Activated naive CD8-positive, alpha-beta T cell treated with anti-CD3 and anti-CD28 coated beads, Interleukin-2, amount 50 U/mL, for 16 hours (primary cell): ENCODE measurements at places on chromosomes 3 and 15.
A peak's percentile ranks its signal among the peaks of the same experiment; 100 is the strongest.

DNA sequence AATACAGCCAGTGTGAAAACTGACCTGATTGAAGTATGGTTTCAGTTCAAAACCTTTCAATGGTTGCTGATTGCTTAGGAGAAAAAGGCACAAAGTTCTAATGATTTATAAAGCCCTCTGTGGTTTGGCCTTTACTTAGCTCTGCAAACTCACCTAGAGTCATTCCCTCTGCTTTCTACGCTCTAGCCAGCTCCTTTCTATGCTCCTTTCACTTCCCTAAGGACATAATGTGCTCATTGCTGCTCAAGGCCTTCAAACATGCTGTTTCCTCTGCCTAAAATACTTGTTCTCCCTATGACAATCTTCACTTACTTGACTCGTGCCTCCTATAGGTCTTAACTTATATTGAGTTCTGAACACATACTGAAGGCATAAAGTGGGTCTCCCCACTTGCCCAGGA is 19.0 kb downstream of the RPL39L start:
- DNase-seq, result no peak

- no peak for DNase-seq
Measured at GRCh38 chr3:134336587-134336986, 37.7 kb downstream of the AMOTL2 start.

GRCh38 chr3:58092521-58092920 is 84.3 kb downstream of the FLNB start:
- no peak for DNase-seq

DNA sequence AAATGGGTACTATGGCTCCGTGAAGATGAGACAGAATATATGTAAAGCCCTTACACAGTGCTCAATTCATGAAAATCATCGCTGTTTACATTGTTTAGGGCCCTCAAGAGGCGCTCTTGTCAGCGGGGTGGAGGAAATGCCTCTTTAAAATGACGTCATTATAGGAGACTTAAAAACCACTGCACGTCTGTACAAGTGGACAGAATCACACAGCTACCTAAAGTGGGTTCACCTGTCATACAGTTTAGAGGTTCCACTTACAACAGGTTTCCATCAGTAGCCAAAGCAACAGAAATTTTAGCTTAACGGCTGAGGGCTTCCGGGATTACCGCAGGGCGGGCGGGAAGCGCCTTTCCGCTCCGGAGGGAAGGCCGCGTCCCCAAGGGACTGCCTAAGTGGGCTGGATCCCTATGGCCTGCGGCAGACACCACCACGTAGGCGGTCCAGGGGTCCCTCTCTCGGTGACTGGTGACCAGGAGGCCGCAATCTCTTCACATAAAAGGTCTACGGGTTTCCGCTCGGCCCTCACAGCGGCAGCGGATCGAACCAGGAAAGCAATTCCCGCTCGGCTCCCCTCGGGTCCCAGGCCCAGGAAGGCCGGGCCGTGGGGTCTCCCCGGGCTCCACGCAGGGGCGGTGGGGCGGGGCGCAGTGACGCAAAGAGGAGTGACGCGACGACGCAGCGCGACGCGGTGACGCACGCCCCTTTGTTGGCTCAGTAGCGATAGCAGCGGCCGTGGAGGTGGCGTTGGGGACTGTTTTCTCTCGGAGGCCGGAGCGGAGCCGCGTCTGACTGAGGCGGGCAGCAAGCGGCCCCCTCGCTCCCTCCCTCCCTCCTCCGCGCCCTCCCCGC is at the start of gene ARIH1:
ARIH1 (plus strand) TSS at position 717 of the 852 bp plus-strand sequence. CDS start 310 bp downstream, outside the sequence.
- DNase-seq, result peak; percentile 87

GRCh38 chr3:13548696-13549622 is at the start of gene FBLN2:
TSS of gene FBLN2 (plus strand) at chr3:13549125. CDS start at chr3:13570356, 21,231 bp downstream.
- DNase-seq, result no peak

- DNase-seq, result no peak
Measured at GRCh38 chr3:141436180-141436579, 50.6 kb upstream of the RASA2 start.

DNA sequence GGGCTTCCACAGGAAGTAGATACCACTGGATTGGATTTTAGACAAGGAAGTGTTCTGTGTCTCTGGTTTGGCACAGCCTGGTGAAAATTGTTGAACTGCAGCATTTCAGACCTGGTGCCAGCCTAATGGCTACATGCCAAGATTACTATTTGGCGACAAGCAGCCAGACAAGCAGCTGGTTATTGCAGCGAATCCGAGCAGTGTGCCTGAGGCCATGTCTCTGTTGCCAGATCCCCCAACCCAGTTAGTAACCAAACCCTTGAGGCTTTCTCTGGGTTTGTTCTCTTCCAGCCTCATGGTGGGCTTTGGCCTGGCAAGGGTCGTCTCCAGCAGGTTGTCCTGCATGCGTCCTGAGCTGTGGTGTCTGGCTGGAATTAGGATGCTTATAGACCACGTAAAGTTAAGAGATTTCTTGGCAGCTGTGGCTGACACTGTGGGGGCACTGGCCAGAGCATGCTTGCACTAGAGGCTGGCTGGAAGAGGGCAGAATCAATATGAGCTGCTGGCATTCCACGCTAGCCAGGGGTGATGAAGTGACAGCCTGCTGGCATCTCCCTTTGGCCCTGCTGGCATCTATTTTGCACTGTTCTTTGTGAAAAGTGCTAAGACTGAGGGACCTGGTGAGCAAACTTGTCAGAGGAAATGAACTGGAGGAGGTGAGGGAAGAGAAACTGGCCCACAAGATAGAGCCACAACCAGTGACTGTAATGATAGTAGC is 172.6 kb downstream of the RBMS3 start:
- no peak for DNase-seq

DNA sequence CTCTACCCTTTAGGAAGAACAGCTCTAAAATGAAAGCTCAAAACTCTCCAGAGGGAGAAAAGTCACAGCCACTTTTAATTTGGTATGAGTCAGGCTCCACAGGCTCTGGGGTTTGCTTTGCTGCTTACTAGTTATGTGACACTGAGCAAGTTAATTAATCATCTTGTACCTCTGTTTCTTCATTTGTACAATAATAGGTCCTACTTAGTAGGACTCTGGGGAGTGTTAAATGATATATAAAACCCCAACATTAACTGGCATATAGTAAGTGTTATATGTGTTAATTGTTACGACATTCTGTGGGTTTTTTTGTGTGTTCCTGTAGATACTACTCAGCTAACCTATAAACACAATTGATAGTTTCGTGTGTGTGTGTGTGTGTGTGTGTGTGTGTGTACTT is 6.6 kb downstream of the ACKR2 start:
- no peak for DNase-seq

DNA sequence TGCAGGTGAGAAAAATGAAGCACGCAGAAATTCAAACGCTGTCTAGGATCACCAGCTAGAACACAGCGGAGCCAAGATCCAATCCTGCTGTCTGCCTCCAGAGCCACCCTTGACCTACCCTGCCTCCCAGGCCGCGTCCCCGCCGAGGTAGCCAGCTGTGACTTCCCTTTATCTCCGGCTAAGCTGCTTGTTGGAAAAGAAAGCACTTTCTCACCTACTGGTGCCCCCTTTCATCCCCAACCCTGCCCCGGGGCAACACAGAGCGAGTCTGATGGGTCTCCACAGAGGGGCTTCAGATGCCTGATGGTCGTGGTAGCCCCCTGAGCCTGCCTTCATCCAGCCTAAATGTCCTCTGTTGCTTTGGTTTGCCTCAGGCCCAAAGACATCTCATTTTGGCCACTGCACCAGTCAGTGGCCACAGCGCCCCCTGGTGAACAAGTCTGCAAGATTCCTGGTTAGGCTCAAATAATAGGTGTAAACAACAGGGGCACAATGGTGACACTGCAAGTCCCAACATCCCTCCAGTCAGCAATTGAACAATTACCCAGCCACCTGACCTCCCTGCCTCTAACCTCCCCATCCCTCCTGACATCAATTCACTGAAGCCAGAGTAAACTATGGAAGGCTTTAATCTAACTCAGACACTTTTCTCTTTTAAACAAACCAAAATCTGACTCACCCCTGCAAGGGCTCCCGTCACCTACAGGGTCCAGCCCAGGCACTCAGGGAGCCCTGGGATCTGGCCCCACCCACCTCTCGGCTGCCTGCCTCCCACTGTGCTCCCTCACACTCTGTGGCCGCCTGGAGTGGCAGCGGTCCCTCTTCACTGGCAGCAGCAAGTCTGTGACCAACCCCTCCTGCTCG is 27.3 kb upstream of the BCL2L10 start:
- peak; percentile 21 for DNase-seq

DNA sequence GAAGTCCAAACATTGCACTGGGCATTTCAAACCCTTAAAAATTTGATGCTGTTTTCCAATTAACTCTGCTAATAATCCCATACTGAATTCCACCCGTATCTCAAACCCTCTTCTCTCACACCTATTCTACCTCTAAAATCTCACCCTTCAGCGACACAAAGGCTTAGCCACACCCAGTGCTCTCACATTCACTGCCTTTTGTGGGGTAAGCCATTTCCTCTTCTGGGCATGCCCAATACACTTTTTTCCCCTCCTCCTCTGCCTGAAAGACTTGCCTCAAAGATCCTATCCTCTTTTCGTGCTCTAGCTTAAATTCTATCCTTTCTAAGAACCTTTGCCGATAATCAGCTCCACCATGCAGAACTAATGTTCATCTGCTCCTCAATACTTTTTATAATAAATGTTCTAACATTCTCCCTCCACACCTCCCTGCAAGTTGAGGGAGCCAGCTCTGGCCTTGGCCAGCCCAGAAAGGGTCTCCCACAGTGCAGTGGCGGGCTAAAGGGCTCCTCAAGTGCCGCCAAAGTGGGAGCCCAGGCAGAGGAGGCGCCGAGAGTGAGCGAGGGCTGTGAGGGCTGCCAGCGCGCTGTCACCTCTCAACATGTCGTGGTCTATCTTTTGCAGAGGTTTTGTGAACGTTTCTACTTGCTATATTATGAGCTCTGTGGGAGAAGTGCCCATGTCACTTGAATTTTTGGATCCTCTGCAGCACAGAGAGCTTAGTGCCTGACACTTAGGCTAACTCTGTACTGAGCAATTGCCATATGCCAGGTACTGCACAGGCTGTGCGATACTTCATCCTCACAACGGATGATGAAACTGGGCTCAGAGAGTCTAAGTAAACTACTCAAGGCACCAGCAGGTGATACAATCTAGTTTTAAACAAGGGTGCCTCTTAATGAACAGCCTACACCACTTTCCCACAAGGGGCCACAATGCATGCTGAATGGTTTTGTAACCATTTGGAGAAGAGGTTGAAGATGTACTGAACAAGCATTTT is 53.6 kb upstream of the BCL6 start:
- DNase-seq, result no peak

DNA sequence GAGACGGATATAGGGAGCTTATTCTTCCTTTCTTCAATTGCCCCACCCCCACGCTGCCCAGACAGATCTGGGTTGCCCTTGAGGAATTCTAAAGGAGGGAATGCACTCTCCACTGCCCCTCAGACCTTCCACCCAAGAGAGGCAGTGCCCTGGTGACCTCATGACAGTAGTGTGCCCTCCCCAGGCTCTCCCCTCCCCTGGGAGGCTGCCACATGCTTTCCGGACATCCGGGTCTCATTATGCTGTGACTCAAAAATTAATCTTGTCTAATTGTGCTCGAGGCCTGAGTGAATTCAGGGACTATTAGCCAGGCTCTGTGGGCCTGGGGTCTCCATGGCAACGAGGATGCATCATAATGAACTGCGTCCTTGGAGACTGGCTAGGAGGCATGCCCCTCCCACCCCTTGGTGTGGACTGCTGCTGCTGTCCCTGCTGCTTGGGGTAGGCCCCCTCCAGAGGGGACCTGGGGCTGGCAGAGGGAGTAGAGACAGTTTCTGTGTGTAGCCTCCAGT is 20.8 kb downstream of the CORO2B start:
- DNase-seq, result no peak

- DNase-seq, result no peak
Measured at GRCh38 chr15:68488966-68489365, 57.0 kb upstream of the ITGA11 start.

DNA sequence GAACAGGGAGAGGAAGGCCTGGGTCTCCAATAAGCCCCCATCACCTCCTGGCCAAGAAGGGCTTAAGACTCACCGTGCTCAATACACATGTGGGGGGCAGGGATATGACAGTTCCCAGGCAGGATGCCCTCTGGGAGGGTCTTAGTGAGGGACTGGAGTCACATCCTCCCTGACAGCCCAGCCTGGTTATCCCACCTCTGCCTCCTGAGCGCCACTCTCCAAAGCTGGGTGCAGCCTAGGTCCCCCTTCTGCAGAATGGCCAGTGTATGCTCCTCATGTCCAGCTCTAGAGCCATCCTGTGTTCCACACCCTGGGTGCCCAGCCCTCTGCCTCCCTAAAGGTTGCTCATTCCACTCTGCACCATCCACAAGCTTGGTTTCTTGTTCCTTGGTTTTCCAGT is 1.2 kb upstream of the SHISA5 start:
- DNase-seq, result no peak

- no peak for DNase-seq
Measured at GRCh38 chr3:122245513-122246174, 62.2 kb downstream of the CASR start.

GRCh38 chr15:52255935-52256334 is 39.7 kb downstream of the MYO5C start:
- no peak for DNase-seq

DNA sequence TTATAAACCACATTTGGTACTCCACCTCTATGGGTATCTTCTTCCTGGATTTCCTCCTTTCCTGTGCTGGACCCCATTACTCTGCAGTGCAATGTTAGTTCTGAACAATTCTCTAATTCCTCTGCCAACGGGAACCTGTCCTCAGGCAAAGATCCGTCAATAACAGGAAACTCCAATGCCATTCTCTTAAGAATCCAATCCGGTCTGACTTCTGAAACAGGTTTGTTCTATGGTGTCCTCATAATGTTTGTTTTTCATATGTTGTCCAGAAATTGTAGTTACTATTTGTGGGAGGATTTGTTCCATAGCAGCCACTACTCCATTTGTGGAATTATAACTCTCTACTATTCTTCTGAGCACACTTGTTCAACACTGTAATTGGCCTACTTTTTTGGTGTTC is 112.7 kb downstream of the TBL1XR1 start:
- no peak for DNase-seq

DNA sequence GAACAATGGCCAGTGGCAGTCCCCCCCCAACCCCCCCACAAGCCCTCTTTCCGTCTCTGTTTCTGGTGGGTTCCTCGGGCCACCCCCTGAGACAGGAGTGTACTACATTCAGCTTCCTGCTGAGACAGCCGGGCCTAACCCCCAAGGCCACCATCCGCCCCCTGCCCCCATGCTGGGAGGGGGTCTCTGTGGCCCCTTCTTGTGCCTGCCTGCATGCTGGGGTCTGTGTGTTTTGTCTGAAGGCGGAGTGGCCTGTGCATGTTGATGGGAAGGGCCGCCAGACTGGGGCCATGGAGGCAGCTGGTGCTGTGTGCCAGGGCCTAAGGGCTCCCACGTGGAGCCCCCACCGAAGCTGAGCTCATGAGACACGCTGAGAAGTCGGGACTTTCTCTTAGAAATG is 26.6 kb downstream of the PLXNA1 start:
- DNase-seq, result no peak

GRCh38 chr3:184545769-184546168 is 15.8 kb upstream of the EPHB3 start:
- DNase-seq, result no peak
